ENCODE measurements at places on chromosomes 13 and 19.

DNA sequence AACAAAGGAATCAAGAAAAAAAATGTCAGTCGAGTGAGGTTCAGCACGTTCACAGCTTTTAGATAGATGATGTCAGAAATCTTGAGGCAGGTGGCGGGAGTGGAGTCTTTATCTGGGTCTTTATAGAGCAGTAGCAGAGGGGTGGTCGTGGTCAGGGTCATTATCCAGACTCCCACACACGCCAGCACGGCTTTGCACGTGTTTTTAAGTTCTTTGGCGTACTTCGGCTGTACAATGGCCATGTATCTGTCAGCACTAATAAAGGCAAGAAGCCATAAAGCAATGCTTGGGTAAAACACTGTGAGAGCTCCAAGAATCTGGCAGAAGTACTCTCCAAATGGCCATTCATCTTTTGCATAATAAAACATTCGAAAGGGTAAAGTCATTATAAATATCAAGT lies 2.9 kb downstream of the GPR18 start:
- no peak for DNase-seq
- peaks cover 29% of the 10 kb centered on the region for H3K36me3 ChIP-seq
- no peaks in the 10 kb centered on the region for H3K27me3 ChIP-seq
- peaks cover 61% of the 10 kb centered on the region for H3K4me1 ChIP-seq
- peak overlapping the region; percentile 86 for H3K4me3 ChIP-seq

DNA sequence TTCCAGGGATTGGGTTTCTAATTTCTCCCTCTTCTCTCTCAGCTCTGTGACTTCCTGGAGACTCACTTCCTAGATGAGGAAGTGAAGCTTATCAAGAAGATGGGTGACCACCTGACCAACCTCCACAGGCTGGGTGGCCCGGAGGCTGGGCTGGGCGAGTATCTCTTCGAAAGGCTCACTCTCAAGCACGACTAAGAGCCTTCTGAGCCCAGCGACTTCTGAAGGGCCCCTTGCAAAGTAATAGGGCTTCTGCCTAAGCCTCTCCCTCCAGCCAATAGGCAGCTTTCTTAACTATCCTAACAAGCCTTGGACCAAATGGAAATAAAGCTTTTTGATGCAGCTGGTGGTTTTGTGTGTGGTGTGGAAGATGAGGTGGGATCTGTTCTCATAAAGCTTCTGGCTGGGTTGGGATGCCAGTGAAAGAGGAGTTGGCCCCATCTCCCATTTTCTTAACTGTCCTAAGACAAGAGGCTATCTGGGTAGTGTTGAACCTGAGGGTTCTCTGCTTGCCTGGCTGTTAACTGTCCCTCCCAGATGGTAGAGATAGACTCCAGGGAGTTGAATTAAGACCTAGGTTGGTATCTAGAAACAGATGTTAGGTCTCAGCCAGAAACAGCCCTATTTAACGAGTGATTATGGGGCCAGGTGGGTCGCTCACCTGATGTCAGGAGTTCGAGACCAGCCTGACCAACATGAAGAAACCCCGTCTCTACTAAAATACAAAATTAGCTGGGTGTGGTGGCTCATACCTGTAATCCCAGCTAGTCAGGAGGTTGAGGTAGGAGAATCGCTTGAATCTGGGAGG lies 1.6 kb downstream of the FTL start:
- DNase-seq, result no peak
- H3K27me3 ChIP-seq, result no peaks in the 10 kb centered on the region
- peaks cover 23% of the 10 kb centered on the region for H3K36me3 ChIP-seq
- H3K27ac ChIP-seq, result peak overlapping the region; percentile 99
- peaks cover 63% of the 10 kb centered on the region for H3K4me1 ChIP-seq
- H3K4me3 ChIP-seq, result peak overlapping the region; percentile 99

DNA sequence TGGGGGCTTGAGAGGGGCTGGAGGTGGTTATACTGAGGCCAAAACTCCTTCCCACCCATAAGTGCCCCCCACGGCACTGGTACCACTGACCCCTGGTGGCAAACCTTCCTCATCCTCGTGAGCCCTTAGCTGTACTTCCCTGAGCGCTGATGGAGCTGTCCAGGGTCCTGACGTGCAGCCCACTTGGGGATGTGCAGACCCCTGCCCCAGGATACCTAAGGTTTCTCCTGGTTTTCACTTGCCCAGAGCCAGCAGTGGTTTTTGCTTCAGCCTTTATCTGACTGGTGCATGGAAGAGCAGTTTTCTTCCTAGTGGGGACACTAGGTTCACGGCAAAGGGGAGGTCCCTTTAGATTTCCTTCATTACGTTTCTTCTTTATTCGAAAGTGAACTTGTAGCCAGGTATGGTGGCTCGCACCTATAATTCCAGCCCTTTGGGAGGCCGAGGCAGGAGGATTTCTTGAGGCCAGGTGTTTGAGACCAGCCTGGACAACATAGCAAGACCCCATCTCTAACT lies 28.7 kb upstream of the KCTD15 start:
- peaks cover 4% of the 10 kb centered on the region for H3K36me3 ChIP-seq
- no peak overlapping the region for H3K27ac ChIP-seq
- H3K27me3 ChIP-seq, result peaks cover 52% of the 10 kb centered on the region
- no peak overlapping the region for H3K4me3 ChIP-seq
- DNase-seq, result no peak

- no peak overlapping the region for H3K27ac ChIP-seq
- DNase-seq, result no peak
- H3K36me3 ChIP-seq, result no peaks in the 10 kb centered on the region
- H3K4me1 ChIP-seq, result no peaks in the 10 kb centered on the region
- no peaks in the 10 kb centered on the region for H3K27me3 ChIP-seq
- no peak overlapping the region for H3K4me3 ChIP-seq
Measured at GRCh38 chr13:91045351-91046034, 302.0 kb upstream of the MIR17HG start.

DNA sequence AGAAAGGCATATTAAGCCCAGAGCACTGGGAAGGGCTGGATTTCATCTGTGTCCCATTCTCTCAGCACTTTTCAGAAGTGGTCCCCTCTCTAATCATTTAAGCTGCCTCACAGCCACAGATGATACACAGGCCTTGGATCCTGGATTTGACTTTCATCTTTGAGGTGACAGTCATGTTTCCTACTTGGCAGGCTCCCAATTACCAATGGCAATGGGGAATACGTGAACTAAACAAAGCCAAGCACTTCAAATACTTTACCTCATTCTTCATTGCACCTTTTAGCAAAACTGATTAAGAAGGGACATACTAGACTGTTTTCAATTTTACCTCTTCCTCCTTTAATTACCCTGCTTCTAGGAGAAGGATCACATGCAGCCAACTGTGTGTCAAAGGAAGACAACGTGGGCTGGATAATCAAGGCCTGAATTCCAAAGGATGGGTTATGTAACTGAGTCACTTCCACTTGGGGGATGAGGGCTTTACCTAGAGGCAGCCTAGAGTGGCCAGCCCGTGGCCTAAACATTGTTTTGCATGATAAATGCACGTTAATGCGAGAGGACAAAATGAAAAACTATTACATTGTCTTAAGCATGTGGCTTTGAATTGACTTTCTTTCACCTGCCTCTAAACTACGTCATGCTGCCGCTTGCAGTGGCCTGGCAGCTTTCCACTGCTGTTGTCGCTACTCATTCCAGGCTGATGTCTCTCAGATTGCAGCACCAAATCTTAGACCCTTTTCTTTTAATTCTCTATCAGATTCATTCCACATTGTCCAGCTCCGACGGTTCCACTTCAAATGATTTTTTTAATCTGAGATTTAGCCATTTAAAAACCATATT lies 95.0 kb downstream of the KCTD12 start:
- peaks cover 34% of the 10 kb centered on the region for H3K27me3 ChIP-seq
- no peaks in the 10 kb centered on the region for H3K4me1 ChIP-seq
- no peak for DNase-seq
- no peak overlapping the region for H3K4me3 ChIP-seq
- H3K27ac ChIP-seq, result no peak overlapping the region
- H3K36me3 ChIP-seq, result no peaks in the 10 kb centered on the region

GRCh38 chr19:19610376-19611202 lies 7.9 kb downstream of the PBX4 start:
- DNase-seq, result no peak

DNA sequence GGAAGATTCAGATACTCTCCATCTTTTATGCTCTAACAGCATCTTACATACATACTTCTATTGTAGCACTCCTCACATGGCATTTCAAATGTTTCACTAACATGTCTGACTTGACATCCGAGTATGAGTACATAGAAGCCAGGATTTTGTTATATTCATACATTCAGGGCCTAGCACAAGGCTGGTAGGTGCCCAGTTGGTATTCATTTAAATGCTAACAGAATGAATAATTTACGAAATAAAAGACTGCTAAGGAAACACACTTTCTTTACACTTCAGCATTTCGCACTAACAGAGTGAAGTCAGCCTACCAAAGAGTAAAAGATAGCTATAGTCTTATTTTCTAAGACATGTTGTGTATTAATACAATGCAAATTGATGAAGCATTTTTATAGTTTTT lies 67.8 kb upstream of the FBXL3 start:
- no peaks in the 10 kb centered on the region for H3K4me1 ChIP-seq
- H3K27me3 ChIP-seq, result no peaks in the 10 kb centered on the region
- DNase-seq, result no peak
- H3K4me3 ChIP-seq, result no peak overlapping the region

- no peaks in the 10 kb centered on the region for H3K4me1 ChIP-seq
- no peaks in the 10 kb centered on the region for H3K36me3 ChIP-seq
- no peak overlapping the region for H3K4me3 ChIP-seq
- DNase-seq, result no peak
- H3K27ac ChIP-seq, result no peak overlapping the region
Measured at GRCh38 chr13:75384879-75385707, 96.9 kb downstream of the TBC1D4 start.

DNA sequence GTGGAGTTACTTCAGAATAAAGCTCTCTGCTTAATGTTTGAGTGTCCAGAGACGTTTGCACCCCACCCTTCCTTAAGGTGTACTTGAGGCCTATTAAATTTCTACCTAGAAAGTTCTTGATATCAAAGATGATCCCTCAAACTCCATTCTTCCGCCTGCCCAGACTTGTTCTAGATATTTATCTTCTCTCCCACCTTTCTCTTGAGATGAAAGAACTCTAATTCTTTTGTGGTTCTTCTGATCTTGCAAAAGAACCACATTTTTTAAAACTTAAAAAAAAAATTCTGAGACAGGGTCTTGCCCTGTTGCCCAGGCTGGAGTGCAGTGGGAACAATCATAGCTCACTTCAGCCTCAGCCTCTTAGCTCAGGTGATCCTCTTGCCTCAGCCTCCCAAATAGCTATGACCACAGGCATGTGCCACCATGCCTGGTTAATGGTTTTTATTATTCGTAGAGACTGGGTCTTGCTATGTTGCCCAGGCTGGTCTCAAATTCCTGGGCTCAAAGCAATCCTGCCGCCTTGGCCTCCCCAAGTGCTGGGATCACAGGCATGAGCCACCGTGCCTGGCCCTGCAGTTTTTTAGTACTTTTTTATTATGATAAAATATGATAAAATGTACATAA lies 94.3 kb downstream of the SIPA1L3 start:
- H3K4me3 ChIP-seq, result no peak overlapping the region
- no peak for DNase-seq
- no peaks in the 10 kb centered on the region for H3K36me3 ChIP-seq
- H3K4me1 ChIP-seq, result peaks cover 6% of the 10 kb centered on the region

GRCh38 chr13:60114499-60115028 lies 49.2 kb downstream of the DIAPH3 start:
- no peaks in the 10 kb centered on the region for H3K36me3 ChIP-seq
- DNase-seq, result no peak
- no peaks in the 10 kb centered on the region for H3K4me1 ChIP-seq
- H3K27me3 ChIP-seq, result no peaks in the 10 kb centered on the region
- H3K4me3 ChIP-seq, result no peak overlapping the region
